CMK (cell line): ENCODE measurements at places on chromosomes 5 and 9.

DNA sequence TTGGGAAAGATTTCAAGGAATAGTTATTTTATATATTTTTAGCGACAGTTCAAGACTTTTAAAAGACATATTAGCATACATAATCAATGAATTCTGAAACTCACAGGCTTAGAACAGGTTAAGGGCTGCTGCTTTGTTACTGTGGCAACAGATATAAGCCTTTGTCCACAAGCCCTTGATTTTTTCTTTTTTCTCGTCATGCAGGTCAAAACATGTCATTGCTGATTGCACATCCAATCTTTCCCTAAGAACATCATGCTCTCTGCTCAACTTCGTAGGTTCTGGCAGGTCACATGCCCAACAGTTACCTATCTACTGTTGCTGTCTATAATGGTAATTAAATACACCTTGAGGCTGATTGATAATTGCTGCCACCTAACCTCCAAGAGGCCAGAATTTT lies 172.5 kb upstream of the PTPRD start:
- DNase-seq = no peak

DNA sequence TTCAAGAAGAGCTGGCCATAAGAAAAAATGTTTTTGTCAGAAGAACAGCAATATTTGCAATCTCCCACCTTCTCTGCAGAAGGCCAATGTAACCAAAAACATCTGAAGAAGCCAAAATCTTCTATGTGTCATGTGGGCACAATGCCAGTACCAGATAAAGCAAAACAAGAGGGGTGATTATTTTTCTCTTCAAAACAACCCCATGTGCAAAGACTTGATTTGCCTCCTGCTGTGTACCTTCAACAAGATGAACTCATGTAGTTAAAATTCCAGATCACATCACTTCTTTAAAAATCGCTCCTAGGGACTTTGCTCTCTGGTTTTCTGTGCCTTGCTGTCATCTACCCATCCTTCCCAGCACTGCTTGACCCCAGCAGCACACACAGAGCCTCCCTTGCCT lies 134.0 kb upstream of the MAP3K1 start:
- DNase-seq = no peak

DNA sequence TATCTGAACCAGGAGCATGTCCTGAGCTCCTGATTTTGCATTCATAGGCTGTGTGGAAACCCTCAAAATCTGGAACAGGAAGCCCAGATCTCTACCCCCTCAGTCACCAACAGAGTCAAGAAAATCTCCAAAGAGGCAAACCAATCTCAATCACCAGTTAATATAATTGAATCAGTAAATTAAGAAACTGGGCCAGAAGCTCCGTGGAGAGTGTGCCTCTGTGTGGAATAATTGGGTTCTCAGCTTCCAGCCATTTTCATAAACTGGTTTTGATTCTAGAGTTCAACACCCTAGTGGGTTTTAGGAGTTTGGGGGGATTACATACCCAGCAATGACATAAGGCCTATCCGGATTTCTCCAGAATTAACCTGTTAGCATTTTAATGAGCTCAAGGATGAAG lies 362.9 kb downstream of the IRX2 start:
- no peak for DNase-seq

DNA sequence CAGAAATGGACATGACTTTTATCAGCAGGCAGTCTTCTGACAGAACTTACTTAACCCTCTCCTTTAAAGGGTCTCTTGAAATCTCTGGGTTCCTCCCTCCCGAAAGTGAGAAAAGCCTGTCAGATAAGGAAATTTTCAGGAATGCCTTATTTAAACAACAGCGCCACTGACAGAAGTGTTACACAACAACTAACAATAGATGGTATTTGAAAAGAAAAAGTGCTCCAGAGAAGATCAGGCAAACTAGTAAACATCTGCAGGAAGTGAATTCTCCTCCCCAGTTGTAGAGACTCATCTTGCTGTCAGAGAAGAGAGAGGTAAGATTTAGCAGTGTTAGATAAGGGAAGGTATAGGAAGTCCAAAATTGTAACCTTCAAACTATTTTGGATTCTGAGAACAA lies 107.2 kb upstream of the NFIL3 start:
- DNase-seq = no peak

- DNase-seq = no peak
These were observed 1.7 kb downstream of the GFM2 start for GRCh38 chr5:74765201-74765600.

DNA sequence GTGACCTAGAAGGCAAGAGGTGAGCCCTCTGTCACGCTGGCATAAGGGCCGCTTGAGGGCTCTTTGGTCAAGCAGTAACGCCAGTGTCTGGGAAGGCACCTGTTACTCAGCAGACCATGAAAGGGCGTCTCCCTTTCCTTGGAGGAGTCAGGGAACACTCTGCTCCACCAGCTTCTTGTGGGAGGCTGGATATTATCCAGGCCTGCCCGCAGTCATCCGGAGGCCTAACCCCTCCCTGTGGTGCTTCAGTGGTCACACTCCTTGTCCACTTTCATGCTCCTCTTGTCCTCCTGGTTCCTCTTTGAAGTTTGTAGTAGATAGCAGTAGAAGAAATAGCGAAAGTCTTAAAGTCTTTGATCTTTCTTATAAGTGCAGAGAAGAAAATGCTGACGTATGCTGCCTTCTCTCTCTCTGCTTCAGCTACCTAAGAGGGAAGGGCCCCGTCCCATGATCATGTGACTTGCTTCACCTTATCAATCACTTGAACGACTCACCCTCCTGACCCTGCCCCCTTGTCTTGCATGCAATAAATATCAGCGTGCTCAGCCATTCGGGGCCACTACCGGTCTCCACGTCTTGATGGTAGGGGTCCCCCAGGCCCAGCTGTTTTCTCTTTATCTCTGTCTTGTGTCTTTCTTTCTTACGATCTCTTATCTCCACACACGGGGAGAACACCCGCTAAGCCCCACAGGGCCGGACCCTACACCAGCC lies 16.7 kb upstream of the SCGB3A1 start:
- DNase-seq = no peak

DNA sequence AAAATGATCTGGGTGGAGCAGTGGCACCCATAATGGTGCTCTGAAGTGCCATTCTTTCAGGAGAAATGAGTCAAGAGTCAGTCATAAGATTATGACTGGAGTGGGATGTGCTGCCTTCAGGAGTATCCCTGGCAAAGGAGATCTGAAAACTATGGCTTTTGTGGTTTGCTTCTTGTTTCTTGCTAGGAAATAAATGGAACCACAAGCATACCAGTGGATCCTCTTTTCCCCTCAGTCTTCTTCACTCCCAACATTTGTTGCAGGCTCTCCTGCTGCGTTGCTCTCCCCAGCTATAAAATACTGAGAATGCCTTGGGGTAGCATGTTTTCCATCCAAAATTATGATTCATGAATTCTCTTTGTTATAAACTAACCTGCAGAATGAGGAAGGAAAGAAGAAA lies 199.1 kb downstream of the NNT start:
- no peak for DNase-seq
